HepG2 (cell line): ENCODE measurements at places on chromosomes 5 and 9.

GRCh38 chr9:71863631-71864030 lies 47.4 kb downstream of the ABHD17B start:
- no peaks in the 10 kb centered on the region; the same call in 1 of the 2 replicates for H3K36me3 ChIP-seq
- peaks cover 7% of the 10 kb centered on the region for H3K4me1 ChIP-seq
- no peak overlapping the region for H3K4me3 ChIP-seq
- H3K27me3 ChIP-seq: no peaks in the 10 kb centered on the region

GRCh38 chr9:27699621-27700020 lies 126.3 kb upstream of the C9orf72 start:
- no peak for DNase-seq
- H3K36me3 ChIP-seq: no peaks in the 10 kb centered on the region
- H3K27me3 ChIP-seq: no peaks in the 10 kb centered on the region
- H3K4me3 ChIP-seq: no peak overlapping the region

- H3K36me3 ChIP-seq: no peaks in the 10 kb centered on the region
- H3K27me3 ChIP-seq: no peaks in the 10 kb centered on the region
- H3K4me1 ChIP-seq: no peaks in the 10 kb centered on the region
- no peak overlapping the region for H3K4me3 ChIP-seq
- H3K27ac ChIP-seq: no peak overlapping the region
These were observed 8.1 kb downstream of the FBLL1 start for GRCh38 chr5:168537176-168537575.

- no peaks in the 10 kb centered on the region for H3K36me3 ChIP-seq
- peaks cover 8% of the 10 kb centered on the region; the same call in 1 of the 2 replicates for H3K4me1 ChIP-seq
- no peak for DNase-seq
- no peaks in the 10 kb centered on the region for H3K27me3 ChIP-seq
- no peak overlapping the region for H3K27ac ChIP-seq
These were observed 18.2 kb upstream of the CARD19 start for GRCh38 chr9:93077811-93078210.

- 0 out of 3 replicates have a peak, but pooled peaks cover 2% of the 10 kb centered on the region for H3K36me3 ChIP-seq
- no peak for DNase-seq
- H3K27ac ChIP-seq: peak overlapping the region; percentile 2
- no peaks in the 10 kb centered on the region for H3K27me3 ChIP-seq
These were observed 4.4 kb downstream of the RABGAP1 start for GRCh38 chr9:122944960-122945888.

- no peaks in the 10 kb centered on the region for H3K27me3 ChIP-seq
- H3K27ac ChIP-seq: no peak overlapping the region
- no peak for DNase-seq
- no peaks in the 10 kb centered on the region for H3K4me1 ChIP-seq
- H3K4me3 ChIP-seq: no peak overlapping the region
These were observed 393.5 kb downstream of the DIRAS2 start for GRCh38 chr9:90249094-90249493.

- no peak overlapping the region for H3K4me3 ChIP-seq
- DNase-seq: no peak
- H3K27me3 ChIP-seq: no peaks in the 10 kb centered on the region
- 0 out of 2 replicates have a peak, but pooled peaks cover 1% of the 10 kb centered on the region for H3K36me3 ChIP-seq
- peaks cover 36% of the 10 kb centered on the region for H3K4me1 ChIP-seq
These were observed 111.0 kb upstream of the RETREG1 start for GRCh38 chr5:16727755-16728325.

DNA sequence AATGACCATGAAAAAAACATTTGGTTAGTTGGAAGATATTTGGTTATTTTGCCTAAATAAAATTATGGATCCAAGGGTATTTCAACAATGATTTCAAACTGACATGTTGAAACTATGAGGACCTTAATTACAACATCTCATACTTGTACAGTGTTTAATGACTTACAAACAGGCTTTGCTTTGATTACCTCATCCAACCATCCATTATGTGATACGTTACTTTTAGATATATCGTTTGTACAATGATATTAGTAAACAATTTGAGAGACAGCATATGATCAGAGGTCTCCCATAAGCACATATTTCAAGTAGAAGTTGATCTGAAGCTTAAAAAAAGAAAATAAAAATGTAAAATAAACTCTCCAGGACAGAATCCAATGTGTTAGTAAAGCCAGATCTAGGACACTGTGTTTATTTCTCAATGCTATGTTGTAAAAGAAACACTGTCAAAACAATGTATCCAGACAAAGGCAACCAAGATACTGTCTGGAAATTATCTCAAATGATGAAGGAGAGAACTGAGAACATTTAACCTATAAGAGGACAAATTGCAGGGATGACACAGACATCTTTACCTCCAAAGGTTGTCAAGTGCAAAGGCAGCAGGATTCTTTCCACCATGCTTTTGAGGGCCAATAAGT lies 116.0 kb upstream of the TARS1 start:
- H3K36me3 ChIP-seq: no peaks in the 10 kb centered on the region
- H3K27me3 ChIP-seq: no peaks in the 10 kb centered on the region
- H3K4me1 ChIP-seq: no peaks in the 10 kb centered on the region
- H3K27ac ChIP-seq: no peak overlapping the region
- no peak overlapping the region for H3K4me3 ChIP-seq

- DNase-seq: no peak
- H3K27me3 ChIP-seq: no peaks in the 10 kb centered on the region
- no peak overlapping the region for H3K27ac ChIP-seq
- H3K36me3 ChIP-seq: peaks cover 16% of the 10 kb centered on the region
These were observed 17.4 kb upstream of the IL13 start for GRCh38 chr5:132640613-132641012.

DNA sequence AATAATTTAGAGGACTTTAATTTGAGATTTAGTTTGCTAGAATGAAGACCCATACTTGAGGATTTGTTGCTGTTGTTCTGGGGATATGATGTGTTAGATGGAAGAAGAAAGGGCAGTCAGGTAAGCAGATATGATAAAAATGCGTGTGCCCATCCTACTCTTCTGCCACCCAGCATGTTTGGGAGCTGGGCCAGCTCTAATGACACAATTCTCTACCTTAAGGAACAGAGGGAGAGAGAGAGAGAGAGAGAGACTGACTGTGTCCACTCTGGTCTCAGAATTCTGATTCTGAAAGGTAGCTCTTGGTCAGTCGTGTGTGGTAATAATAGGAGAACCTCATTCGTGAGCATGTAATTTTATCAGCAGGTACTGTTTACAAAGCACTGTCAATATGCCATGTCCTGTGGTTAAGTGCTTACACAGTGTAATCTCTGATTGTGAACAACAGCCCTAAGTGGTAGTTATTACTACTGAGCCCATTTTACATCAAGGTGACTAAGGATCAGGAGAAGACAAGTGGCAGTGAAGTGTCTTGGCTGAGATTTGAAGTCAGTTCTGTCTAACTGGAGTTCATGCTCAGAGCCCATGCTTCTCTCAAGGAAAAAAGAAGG lies 307.4 kb upstream of the SEMA6A start:
- no peaks in the 10 kb centered on the region for H3K36me3 ChIP-seq
- H3K4me1 ChIP-seq: peaks cover 10% of the 10 kb centered on the region
- H3K27ac ChIP-seq: no peak overlapping the region
- DNase-seq: peak; percentile 39
- H3K27me3 ChIP-seq: peaks cover 1% of the 10 kb centered on the region; the same call in 1 of the 2 replicates
- no peak overlapping the region for H3K4me3 ChIP-seq

DNA sequence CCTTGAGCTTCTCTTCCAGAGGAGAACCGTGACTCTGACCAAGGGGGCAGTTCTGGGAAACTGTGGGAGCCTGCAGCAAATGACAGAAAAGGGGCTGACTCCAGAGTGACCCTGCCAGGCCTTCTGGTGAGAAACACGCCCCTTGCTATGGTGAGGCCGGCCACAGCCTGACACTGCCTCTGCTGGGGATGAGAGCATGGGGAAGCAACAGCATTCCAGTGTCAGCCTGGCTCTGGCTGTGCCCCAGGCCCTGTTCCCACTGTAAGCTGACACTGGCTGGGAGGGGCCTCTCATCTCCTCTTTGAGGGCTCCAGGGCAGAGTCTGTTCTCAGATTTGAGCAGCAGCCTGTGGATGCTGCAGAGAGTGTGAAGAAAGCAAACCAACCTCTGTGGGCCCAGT lies 180.0 kb upstream of the IL12B start:
- H3K36me3 ChIP-seq: no peaks in the 10 kb centered on the region
- H3K27ac ChIP-seq: no peak overlapping the region
- H3K4me1 ChIP-seq: no peaks in the 10 kb centered on the region
- peak; percentile 3 for DNase-seq

DNA sequence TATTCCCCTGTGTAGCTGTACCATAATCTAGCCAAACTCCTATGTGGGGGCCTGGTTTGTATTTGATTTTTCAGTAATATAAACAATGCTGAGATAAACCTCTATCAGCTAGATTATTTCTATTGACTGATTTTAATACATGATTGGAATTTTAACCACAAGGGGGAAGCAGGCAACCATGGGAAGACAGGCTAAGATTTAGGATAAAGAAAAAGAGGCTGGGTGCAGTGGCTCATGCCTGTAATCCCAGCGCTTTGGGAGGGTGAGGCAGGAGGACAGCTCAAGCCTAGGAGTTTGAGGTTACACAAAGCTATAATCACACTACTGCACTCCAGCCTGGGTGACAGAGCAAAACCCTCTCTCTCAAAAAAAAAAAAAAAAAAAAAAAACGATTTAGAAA lies 18.1 kb upstream of the GPX3 start:
- peaks cover 59% of the 10 kb centered on the region for H3K4me1 ChIP-seq
- H3K27me3 ChIP-seq: no peaks in the 10 kb centered on the region
- no peak overlapping the region for H3K4me3 ChIP-seq

GRCh38 chr9:15735083-15735857 lies 182.4 kb downstream of the CCDC171 start:
- H3K4me3 ChIP-seq: no peak overlapping the region
- H3K36me3 ChIP-seq: no peaks in the 10 kb centered on the region
- H3K27ac ChIP-seq: no peak overlapping the region
- H3K4me1 ChIP-seq: peaks cover 20% of the 10 kb centered on the region
- DNase-seq: no peak
- H3K27me3 ChIP-seq: no peaks in the 10 kb centered on the region

DNA sequence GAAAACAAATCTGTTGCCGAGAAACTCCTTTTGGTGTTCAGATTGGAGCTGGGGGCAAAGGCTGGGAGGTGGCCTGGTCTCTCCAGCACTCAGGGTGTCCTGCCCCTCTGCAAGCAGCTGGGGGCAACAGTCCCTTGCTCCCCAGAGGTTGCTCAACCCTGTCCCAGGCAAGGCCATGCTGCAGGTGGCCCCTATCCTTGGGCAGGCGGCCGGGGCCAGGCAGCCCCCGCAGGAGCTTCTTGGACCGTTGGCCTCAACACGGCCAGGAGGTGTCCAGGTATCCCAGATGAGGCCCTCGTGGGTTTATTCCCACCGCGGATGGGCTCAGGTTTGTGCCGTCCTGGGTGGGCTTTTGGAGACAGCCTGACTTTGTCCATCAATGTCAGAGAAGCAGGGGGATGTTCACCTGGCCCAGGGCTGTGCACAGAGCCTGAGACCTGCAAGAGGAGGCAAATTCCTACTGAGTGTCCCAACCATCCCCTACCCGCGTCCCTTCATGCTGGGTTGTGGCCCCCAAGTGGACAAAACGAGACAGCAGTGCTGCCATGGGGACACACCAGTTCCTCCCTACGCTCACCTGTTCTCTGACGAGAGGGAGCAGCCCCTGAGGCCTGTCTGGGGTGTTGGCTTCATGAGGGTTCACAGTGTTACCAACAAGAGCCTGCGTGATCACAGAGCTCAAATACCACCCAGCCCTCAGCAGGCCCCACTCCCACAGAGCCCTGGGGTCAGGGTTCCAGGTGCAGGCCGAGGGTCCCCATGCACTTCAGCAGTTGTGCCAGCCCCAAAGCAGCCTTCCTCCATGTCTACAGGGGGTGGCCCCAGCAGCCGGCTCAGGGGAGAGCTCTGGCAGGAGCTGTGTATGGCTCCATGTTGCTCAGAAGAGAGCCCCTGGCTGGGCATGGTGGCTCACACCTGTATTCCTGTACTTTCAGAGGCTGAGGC lies 9.5 kb upstream of the CCDC187 start:
- DNase-seq: no peak
- H3K4me1 ChIP-seq: peaks cover 43% of the 10 kb centered on the region
- H3K27ac ChIP-seq: no peak overlapping the region
- H3K4me3 ChIP-seq: no peak overlapping the region

- no peak overlapping the region for H3K4me3 ChIP-seq
- no peak overlapping the region for H3K27ac ChIP-seq
- no peak for DNase-seq
- no peaks in the 10 kb centered on the region for H3K27me3 ChIP-seq
- no peaks in the 10 kb centered on the region for H3K36me3 ChIP-seq
- no peaks in the 10 kb centered on the region for H3K4me1 ChIP-seq
These were observed 84.5 kb upstream of the NFIB start for GRCh38 chr9:14398473-14398872.

- no peaks in the 10 kb centered on the region; the same call in 1 of the 2 replicates for H3K27me3 ChIP-seq
- no peaks in the 10 kb centered on the region for H3K36me3 ChIP-seq
- no peak for DNase-seq
These were observed 60.4 kb downstream of the NR3C1 start for GRCh38 chr5:143343042-143343441.

- H3K36me3 ChIP-seq: peaks cover 20% of the 10 kb centered on the region
- no peaks in the 10 kb centered on the region for H3K27me3 ChIP-seq
- DNase-seq: no peak
- no peaks in the 10 kb centered on the region for H3K4me1 ChIP-seq
These were observed 196.3 kb downstream of the TRIO start for GRCh38 chr5:14339468-14339867.

GRCh38 chr9:95150903-95151302 lies 166.6 kb downstream of the FANCC start:
- H3K27me3 ChIP-seq: no peaks in the 10 kb centered on the region
- H3K4me1 ChIP-seq: peaks cover 18% of the 10 kb centered on the region
- DNase-seq: no peak
- no peak overlapping the region for H3K4me3 ChIP-seq
- no peaks in the 10 kb centered on the region for H3K36me3 ChIP-seq

DNA sequence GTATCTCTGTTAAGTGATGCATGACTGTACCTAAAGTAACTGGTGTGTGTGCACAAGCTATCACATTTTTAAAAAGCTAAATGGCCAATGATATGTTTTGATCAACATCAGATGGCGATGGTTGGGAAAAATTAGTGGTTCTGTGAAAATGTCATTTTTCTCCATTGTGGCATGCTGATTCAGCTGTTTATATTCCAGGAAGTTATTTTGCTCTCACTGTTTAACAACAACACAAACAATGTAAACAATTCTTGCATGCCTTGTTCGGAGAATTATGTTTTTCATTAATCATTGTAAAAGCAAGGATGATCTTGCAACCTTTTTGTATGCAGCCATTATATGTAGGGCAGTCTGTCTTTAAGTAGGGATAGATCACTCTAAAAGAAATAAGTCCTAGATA lies 106.1 kb upstream of the LHFPL2 start:
- peaks cover 3% of the 10 kb centered on the region; the same call in 2 of the 3 replicates for H3K27me3 ChIP-seq
- H3K36me3 ChIP-seq: no peaks in the 10 kb centered on the region
- H3K4me1 ChIP-seq: peaks cover 47% of the 10 kb centered on the region
- H3K4me3 ChIP-seq: no peak overlapping the region

- no peak for DNase-seq
- H3K27ac ChIP-seq: no peak overlapping the region
- H3K36me3 ChIP-seq: peaks cover 5% of the 10 kb centered on the region; the same call in 1 of the 3 replicates
- peaks cover 78% of the 10 kb centered on the region for H3K4me1 ChIP-seq
These were observed 14.0 kb downstream of the MAP3K1 start for GRCh38 chr5:56829137-56829908.

DNA sequence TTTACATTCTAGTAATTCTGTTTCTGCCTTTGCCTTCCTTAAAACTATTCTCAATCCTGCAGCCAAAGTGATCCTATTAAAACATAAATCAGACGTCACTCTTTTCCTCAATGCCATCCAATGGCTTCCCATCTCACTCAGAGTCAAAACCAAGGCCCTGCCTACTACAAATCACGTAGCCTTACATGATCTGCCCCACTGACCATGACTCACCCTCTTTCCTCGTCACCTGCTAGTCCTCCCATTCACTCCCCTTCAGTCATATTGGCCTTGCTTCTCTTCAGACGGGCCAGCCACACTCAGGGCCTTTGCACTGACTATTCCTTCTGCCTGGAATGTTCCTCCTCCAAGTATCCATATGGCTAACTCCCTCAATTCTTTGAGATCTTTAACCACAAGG lies 39.0 kb upstream of the DMXL1 start:
- H3K4me1 ChIP-seq: no peaks in the 10 kb centered on the region
- no peaks in the 10 kb centered on the region for H3K36me3 ChIP-seq
- H3K4me3 ChIP-seq: no peak overlapping the region
- H3K27ac ChIP-seq: no peak overlapping the region
- no peaks in the 10 kb centered on the region for H3K27me3 ChIP-seq
